ENCODE measurements at places on chromosomes 13 and 19.

DNA sequence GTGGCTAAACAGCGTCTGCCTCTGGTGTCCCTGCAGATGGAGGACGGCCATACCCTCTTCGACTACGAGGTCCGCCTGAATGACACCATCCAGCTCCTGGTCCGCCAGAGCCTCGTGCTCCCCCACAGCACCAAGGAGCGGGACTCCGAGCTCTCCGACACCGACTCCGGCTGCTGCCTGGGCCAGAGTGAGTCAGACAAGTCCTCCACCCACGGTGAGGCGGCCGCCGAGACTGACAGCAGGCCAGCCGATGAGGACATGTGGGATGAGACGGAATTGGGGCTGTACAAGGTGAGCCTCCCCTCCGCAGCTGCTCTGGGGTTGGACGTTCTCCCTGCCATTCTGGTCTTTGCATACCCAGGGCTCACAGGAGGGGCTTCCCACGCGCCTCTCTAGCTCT is 19.9 kb downstream of the UHRF1 start:
- no peak for DNase-seq

DNA sequence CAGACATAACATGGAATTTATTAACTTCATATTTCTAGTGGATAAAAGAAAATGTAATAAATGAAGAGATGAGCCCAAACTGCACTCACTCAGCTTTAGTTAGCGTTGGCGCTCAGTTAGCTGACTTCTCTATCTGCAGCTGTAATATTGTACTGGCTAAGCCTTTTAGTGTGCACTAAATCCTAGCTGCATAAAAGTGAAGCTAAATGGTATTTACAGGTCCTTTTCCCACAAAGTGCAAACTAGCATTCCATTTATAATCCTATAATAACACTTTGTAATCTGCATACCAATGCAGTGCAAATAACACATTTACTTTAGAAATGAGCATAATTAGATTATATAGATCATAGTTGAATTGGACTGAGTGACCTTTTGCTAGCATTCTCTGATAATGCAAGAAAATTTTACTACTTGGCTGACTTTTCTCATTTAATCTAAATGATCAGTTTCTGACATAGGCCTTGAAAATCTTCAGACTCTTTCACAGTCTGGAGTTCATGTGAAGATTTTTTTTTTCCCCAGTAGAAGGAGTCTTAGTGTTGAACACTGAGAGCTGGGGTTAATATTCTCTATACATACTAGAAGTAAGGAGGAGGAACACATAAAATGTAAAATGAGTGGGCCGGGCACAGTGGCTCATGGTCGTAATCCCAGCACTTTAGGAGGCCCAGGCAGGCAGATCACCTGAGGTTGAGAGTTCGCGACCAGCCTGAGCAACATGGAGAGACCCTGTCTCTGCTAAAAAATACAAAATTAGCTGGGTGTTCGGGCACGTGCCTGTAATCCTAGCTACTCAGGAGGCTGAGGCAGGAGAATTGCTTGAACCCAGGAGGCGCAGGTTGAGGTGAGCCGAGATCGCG is 1426.4 kb downstream of the PCDH9 start:
- DNase-seq = no peak

DNA sequence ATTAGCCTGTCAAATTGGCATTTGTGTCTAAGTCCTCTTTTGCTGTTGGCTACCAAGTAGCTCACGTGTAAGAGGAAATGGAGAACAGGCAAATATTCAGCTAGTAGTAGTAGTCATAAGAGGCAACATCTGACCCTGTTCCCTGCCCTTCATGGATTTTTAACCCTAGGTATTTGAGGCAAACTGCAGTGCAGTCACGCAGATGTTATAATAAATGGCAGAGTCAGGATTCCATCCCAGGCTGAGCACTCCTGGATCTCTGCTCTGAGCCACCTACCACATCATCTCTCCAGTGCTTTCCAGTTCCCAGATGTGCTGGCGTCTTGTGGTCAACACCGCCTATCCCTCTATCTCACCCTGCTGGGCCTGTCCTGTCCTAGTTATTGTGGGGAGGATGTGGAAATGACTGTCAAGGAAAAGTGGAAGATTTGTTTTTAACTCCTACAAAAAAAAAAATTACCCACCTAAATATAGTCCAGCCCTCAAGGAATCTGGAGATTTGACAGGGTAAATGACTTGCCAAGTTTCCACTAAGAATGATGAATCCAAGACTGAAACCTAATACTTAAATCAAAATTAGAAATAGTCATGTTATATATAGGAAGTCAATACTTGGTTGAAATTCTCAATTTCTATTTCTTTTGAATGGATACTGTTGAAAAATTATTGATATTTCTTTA is 322.9 kb downstream of the GPC6 start:
- no peak for DNase-seq

DNA sequence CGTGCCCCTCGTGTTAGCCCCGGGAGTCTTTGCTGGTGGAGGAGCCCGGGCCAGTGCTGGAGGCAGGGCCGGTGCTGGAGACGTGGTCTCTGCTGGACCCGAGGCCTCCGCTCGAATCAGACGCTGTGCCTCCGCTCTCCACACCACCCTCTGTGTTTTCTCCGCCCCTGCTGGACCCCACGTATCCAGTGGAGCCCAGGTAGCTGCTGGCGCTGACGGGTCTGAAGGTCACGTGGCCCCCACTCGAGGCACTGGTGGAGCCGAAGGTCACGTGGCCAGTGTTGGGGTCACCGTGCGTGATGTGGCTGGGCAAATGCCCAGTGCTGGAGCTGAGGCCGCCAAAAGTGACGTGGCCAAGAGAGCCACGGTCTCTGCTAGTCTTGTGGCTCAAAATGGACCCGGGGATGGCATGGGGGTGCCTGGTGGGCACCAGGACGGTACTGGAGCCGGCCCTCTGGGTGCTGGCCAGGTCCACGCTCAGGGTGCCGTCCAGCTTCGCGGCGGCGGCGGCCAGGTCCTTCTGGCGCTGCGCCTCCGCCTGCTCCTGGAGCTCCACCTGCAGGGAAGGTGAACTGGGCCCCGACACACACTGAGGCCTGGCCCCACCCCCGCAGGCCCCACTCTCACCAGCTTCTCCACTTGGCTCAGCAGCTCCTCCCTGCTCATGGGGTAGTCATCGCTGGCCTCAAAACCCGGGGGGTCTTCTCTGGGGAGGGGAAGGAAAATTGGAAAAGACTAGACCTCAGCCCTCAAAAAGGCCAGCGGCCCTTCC is 27.3 kb downstream of the ZNF114 start:
- no peak for DNase-seq

- no peak for DNase-seq
Measured at GRCh38 chr13:32669030-32669646, 82.9 kb downstream of the PDS5B start.

- DNase-seq = no peak
Measured at GRCh38 chr13:33445476-33445875, 159.9 kb upstream of the STARD13 start.

- no peak for DNase-seq
Measured at GRCh38 chr13:33550885-33551284, 265.3 kb upstream of the STARD13 start.

GRCh38 chr13:102770435-102770834 is 3.2 kb downstream of the TEX30 start:
- no peak for DNase-seq

DNA sequence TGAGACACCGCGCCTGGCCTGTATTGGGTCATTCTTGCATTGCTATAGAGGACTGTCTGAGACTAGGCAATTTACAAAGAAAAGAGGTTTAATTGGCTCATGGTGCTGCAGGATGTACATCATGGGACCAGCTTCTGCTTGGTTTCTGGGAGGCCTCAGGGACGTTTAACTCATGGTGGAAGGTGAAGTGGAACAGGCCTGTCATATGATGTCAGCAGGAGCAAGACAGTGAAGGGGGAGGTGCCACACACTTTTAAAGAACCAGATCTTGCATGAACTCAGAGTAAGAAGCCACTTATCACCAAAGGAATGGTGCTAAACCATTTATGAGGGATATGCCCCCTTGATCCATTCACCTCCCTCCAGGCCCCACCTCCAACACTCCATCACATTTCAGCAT is 18.7 kb downstream of the CARD8 start:
- DNase-seq = no peak

GRCh38 chr19:14563989-14564651 is 7.7 kb downstream of the NDUFB7 start:
- DNase-seq = no peak

DNA sequence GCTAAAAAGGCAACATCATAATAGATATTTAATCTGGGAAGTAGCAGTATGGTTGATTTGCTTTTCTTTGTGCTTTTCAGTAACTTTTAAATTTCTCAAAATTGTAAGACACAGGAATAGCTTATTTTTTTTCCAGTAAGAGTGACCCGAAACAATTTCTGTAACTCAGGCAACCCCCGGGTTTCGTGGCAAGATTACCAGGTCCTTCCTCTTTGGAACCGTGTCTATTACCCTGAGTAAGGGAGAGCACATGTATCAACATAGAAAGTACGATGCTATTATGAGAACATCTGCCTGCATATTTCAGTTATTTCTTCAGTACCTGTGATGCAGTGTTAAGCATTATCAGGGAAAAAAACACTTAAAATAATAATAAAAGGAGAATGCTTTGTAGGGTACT is 64.1 kb downstream of the DOCK9 start:
- DNase-seq = no peak

- no peak for DNase-seq
Measured at GRCh38 chr13:100666124-100666523, 8.5 kb downstream of the TMTC4 start.

DNA sequence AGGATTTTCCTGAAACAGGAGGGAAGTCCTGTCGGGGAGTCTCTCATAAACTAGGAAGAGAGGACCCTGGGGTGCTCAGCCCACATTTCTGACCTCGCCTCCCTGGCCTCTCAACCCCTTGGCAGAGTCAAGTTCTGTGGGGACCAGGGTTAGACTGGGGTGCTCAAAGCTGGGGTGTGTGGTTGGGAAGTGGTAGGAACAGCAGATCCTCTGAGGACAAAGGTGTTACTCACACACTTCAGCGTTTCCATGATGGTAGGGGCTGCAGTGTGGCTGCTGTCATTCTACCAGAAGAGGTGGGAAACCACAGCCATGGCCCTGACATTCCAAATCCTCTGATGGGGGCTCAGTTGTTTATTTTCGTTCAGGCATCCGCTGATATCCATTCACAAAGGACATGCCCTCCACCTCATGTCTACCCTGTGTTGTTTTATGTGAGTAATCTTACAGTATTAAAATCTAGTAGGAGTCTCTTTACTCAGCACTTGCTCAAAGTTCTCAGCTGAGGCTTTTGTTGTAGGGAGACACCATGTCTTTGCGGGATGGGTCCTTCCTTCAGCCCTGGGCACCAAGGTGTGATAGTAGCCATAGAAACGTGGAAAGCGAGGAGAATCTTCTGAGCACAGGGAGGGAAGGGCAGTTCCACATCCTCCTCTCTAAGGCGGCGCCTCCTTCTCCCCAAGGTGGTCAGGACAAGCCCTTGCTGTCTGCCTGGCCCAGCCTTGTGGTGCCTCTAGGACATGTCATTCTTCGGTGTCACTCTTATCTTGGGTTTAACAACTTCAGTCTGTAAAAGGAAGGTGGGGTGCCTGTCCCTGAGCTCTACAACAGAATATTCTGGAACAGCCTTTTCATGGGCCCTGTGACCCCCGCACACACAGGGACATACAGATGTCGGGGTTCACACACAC is 1.5 kb downstream of the KIR2DL3 start:
- DNase-seq = no peak

All from naive thymus-derived CD8-positive, alpha-beta T cell (primary cell).